ENCODE measurements at places on chromosomes 6 and 20.

DNA sequence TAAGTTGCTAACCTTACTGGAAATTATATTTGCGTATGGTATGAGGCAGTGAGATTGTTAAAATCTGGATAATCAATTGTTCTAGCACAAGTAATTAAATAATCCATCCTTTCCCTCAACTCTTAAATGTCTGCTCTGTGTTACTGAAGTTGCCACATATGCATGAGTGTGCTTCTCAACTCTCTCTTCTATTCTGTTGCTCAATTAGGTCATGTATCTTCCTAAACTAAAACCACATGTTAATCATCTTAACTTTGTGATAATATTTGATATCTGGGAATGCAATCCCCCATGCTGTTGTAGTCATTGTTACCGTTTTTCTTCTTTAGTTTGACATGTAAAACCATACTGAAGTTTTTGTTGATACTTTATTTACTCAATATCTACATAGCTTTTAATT is 63.5 kb upstream of the STMND1 start:
- no peak for DNase-seq

DNA sequence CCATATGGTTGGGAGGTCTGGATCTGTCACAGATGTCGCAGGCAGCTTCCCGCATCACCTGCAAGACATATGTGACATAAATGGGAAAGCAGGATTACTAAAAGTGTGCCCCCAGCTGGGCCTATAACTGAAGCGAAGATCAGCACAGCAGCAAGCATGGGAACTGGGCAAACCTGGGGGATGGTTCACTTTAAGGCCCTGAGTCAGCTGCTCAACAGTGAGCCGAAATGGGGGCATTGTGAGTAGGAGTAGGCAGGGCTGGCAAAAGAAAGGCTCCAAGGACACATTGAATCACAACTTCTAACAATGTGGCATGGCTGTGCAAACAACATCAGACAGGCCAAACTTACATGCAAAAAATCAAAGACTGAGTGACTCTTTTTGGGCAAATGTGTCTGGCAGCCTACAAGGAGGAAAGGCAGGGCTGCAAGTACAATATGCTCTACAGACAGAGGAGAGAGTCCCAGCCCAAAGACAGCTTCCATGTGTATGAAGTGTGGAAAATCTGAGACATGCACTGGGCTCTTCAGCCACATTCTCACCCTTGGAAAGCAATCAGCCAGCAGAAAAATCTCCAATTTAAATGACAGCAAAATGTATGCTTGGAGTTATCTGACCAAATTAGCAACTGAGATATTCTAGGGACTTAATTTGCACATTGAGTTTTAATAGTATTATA is 531.0 kb upstream of the MMS22L start:
- no peak for DNase-seq

DNA sequence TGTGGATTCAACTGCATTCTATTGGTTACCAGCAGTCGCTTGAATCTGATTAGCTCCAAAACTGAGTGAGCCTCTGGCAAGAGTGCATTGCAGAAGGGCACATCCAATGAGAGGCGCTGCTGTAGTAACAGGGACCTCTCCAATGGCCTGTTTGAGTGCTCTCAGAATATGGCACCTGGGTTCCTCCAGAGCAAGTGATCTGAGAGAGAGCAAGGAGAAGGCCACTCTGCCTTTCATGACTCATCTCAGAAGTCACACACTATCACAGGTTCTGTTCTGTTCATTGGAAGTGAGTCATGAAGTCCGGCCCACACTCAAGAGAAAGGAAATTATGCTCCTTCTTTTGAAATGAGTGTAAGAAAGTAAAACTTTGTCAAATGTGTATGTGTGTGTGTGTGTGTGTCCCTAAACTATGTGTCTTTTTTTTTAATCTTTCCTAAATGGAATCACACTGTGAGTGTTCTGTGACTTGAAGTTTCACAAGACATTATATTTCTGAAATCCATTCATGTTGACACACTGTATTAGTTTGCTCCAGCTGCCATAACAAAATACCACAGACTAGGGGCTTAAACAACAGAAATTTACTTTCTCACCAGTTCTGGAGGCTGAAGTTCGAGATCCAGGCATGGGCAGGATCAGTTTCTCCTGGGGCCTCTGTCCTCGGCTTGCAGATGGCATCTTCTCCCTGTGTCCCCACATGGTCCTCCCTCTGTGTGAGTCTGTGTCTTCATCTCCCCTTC is 138.3 kb upstream of the CDYL start:
- DNase-seq, result no peak

DNA sequence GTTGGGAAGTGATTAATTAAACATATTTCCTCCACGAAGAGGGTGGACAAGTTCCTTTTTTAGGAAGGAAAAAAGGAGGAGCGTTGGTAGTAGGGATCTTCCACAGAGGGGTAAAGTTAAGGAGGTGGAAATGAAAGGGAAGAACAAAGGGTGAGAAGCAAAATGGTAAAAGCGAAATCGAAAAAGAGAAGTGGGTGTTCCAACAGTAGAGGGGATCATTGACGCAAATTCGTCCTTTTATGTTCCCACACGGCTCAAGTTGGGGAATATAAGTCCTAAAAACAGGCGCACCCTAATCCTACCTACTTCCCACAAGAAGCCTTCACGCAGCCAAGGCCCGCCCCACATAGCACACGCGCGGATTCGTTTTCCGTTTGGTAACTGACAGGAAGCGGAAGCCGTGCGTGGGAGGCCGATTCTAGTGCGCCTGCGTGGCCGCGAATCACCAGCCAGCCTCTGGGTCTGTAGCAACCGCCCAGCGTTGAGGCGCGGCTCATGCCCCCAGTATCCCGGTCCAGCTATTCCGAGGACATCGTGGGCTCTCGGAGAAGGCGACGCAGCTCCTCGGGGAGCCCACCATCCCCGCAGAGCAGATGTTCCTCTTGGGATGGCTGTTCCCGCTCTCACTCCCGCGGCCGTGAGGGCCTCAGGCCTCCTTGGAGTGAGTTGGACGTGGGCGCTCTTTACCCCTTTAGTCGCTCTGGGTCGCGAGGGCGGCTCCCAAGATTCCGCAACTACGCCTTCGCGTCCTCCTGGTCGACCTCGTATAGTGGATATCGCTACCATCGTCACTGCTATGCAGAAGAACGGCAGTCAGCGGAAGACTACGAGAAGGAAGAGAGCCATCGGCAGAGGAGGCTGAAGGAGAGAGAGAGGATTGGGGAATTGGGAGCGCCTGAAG is at the start of gene NKAPL:
TSS of gene NKAPL (plus strand) at position 421 of the 901 bp plus-strand sequence. CDS start at position 496, 75 bp downstream.
- DNase-seq, result peak; percentile 62

DNA sequence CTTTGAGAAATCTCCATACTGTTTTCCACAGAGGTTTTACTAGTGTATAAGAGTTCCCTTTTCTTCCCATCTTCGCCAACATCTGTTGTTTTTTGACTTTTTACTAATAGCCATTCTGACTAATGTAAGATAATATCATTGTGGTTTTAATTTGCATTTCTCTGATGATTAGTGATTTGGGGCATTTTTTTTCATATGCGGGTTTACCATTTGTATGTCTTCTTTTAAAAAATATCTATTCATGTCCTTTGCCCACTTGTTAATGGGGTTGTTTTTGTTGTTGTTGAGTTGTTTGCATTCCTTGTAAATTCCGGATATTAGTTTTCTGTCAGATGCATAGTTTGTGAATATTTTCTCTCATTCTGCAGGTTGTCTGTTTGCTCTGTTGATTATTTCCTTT is 167.1 kb downstream of the PRL start:
- no peak for DNase-seq

DNA sequence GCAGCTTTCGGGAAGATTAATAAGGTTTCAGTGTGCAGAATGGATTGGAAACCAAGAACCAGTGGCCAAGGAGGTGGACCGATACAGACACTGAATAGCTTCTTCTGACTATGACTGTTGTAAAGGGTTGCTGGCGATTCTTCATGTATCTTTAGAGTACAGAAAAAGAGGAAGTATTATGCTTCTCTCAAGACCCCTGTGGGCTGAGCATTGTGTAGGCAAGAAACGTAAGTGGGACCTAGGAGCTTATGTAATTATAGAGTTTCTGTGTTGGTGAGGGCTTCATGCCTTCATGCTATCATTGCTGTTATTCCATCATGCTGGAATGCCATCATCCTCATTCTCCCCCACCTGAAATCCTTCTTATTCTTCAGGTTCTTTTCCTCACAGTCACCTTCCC is 105.4 kb upstream of the AKIRIN2 start:
- no peak for DNase-seq

GRCh38 chr20:25468126-25469075 is 60.9 kb downstream of the GINS1 start:
- no peak for DNase-seq
